HepG2 (cell line): ENCODE measurements at places on chromosomes 5 and 9. TPM values are rescaled to one million over a fixed set of nuclear protein-coding genes. Genes with fewer than 3 reads are reported as not detected.

The FAM78A gene
- total RNA-seq: 0.14 and 0.18 TPM in 2 replicates

The CDX1 gene
- not detected in 2 replicates for total RNA-seq

The OMD gene
- total RNA-seq: not detected in 2 replicates

The ADAMTS19 gene
- not detected in 2 replicates for total RNA-seq

The FREM1 gene
- 33.6 and 64.3 TPM in 2 replicates for total RNA-seq

The SLC46A2 gene
- total RNA-seq: not detected in 2 replicates

The TAF11L5 gene
- total RNA-seq: not detected in 2 replicates

The PTGDS gene
- 0.33 TPM in 1 of 2 replicates, not detected in the other for total RNA-seq

The PCDHA9 gene
- total RNA-seq: 0.03 TPM in 1 of 2 replicates, not detected in the other

The NME5 gene
- total RNA-seq: 0.18 and 0.39 TPM in 2 replicates

The TMEM252 gene
- not detected in 2 replicates for total RNA-seq

The CATSPER3 gene
- total RNA-seq: 0.14 and 0.33 TPM in 2 replicates

- 0 out of 3 replicates have a peak, but pooled peaks cover 5% of the 10 kb centered on the region for H3K36me3 ChIP-seq
- no peak overlapping the region for H3K4me3 ChIP-seq
- no peaks in the 10 kb centered on the region for H3K27me3 ChIP-seq
- DNase-seq: no peak
- H3K27ac ChIP-seq: no peak overlapping the region
Measured at GRCh38 chr5:176458904-176459561, 10.8 kb downstream of the FAF2 start.

DNA sequence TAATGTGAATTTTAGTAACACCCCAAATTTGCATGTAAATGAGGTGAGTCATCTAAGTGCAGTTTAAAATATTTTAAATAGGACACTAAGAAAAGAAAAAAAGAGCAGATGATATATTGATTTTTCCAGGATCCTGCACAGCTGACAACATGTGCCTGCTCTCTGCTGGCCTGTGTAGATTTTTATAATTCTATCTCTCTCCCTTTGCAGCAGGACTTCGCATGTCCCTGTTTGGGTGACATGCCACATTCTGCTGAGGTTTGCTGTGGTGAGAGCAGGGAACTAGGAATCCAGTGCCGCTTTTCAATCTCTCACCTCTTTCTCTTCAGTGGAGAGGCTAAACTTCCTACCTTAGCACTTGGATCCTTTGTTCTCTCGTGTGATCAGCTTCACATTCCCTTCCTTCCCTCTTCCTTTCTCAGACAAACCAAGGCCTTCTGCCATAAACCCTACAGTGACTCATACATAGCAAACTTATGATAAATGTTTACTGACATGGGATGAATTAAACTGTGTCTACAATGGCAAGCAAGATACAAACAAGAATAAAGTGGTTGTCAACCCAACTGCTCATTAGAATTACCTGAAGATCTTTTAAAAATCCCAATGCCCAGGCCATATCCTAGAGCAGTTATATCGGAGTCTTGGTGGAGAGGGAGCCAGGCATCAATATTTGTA is 198.8 kb upstream of the EFNA5 start:
- H3K36me3 ChIP-seq: no peaks in the 10 kb centered on the region
- no peaks in the 10 kb centered on the region for H3K4me1 ChIP-seq
- DNase-seq: no peak
- no peak overlapping the region for H3K27ac ChIP-seq

GRCh38 chr5:74476046-74476818 is 164.3 kb downstream of the ENC1 start:
- no peak overlapping the region for H3K27ac ChIP-seq
- H3K27me3 ChIP-seq: no peaks in the 10 kb centered on the region
- no peak for DNase-seq
- no peak overlapping the region for H3K4me3 ChIP-seq
- peaks cover 3% of the 10 kb centered on the region for H3K4me1 ChIP-seq

DNA sequence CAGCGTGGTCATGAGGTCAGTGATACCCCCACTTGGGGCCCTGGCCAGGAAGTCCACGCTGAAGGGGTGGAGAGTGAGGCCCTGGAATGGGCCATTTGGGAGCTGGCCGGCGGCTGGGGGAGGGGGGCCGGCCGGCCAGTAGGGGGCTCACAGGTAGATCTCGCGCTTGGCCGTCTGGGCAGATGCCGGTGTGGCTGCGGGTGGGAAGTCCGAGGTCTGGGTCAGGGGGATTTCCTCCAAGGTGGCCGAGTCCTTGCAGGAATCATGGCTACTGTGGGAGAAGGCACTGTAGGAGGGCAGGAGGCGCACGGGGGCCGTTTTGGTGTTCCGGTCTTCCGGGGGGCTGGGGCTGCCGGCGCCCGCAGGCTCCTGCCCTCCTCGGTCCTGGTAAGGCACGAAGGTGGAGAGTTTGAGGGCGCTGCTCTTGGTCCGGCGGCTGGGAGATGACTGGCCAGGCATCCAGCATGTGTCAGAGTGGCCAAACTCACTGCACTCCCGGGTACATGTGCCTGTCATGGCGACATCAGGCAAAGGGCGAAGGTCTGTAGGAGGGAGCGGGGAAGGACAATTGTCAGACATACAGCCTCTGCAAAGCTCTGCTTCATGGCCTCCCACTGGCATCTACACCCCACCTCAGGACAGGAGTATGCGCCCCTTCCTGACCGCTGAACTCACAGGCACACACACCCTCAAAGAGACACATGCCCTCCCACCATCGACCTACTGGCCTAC is 24.1 kb downstream of the PCDH1 start:
- no peak for DNase-seq
- no peaks in the 10 kb centered on the region for H3K36me3 ChIP-seq
- H3K27me3 ChIP-seq: peaks cover 5% of the 10 kb centered on the region

DNA sequence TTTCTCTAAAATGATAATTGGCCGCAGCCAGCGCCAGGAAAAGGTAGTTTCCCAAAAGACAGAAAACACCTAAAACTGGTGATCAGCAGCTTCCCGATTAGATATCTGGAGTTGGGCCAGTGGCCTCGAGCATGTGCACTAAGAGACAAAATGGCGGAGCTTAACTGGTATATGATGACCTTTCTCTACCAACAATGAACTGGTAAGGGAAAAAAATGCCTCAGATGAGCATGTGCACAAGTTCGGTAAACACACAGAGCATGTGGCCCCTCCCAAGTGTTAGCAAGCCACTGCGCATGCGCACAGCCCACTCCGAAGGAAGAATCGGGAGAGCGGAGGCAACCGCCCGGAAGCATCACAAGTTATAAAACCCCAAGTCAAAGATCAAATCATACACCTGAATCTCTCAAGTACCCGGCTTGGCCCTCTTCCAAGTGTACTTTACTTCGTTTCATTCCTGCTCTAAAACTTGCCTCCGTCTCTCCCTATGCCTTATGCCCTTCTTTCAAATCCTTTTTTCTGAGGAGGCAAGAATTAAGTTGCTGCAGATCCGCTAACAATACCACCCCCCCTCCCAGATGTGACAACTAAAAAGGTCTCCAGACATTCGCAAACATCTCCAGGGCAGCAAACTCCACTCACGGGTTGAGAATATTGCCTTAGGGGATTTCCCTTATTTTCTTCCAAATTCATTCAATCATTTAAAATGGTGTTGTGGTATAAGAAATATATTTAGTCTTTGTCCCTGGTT is 15.0 kb upstream of the PTBP3 start:
- DNase-seq: peak; percentile 49
- no peak overlapping the region; the same call in 1 of the 2 replicates for H3K4me3 ChIP-seq
- H3K27ac ChIP-seq: peak overlapping the region; percentile 37
- H3K4me1 ChIP-seq: peaks cover 56% of the 10 kb centered on the region

GRCh38 chr5:140718266-140718592 is 18.0 kb downstream of the ZMAT2 start:
- peaks cover 16% of the 10 kb centered on the region for H3K4me1 ChIP-seq
- DNase-seq: no peak
- H3K27me3 ChIP-seq: no peaks in the 10 kb centered on the region

DNA sequence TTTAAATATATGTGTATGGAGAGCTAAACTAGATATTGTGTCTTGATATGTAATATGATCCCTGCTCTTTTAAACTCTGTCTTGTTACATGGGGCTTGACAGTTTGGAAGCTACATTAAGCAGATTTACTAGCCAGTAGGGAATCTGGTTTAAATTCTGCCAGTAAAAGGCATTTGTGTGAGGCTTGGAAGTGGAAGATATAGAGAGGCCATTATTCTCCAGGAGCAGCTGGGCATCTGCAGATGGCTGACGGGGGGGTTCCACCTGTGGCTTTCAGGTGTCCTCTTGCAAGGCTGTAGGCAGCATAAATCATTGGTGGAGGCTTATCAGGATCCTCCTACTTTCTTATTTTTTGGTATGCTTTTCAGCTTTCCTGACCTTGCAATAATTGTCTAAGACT is 179.1 kb upstream of the FBXL7 start:
- H3K36me3 ChIP-seq: no peaks in the 10 kb centered on the region
- no peak overlapping the region for H3K4me3 ChIP-seq
- H3K4me1 ChIP-seq: no peaks in the 10 kb centered on the region
- H3K27ac ChIP-seq: no peak overlapping the region
- no peak for DNase-seq

DNA sequence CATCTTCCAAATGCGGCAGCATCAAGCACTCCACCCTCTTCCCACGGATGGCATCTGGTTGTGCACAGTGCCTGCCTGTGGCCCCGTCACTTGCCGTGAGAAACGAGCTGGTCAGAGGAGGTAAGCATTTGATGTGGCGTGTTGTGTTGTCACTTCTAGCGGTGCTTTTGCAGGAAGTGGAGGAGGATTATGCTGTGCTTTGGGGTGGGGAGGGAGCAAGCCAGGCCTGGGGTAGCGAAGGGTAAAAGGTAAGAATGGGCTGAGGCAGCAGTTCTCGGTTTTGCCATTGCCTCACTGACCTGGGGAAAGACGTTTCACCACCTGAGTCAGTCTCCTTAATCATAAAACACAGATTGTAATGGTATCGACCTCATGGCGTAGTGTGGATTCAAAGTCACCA is 2.3 kb upstream of the POMT1 start:
- DNase-seq: no peak
- no peaks in the 10 kb centered on the region; the same call in 2 of the 3 replicates for H3K27me3 ChIP-seq
- H3K27ac ChIP-seq: no peak overlapping the region
- H3K36me3 ChIP-seq: peaks cover 29% of the 10 kb centered on the region

- H3K27me3 ChIP-seq: peaks cover 16% of the 10 kb centered on the region
- no peak overlapping the region for H3K4me3 ChIP-seq
- no peak overlapping the region for H3K27ac ChIP-seq
- DNase-seq: peak; percentile 5
- H3K4me1 ChIP-seq: peaks cover 9% of the 10 kb centered on the region; the same call in 1 of the 2 replicates
- no peaks in the 10 kb centered on the region for H3K36me3 ChIP-seq
Measured at GRCh38 chr9:70601000-70601951, 186.8 kb upstream of the KLF9 start.

- H3K4me1 ChIP-seq: peaks cover 13% of the 10 kb centered on the region
- H3K4me3 ChIP-seq: no peak overlapping the region
- peak; percentile 26 for DNase-seq
- no peaks in the 10 kb centered on the region for H3K36me3 ChIP-seq
- no peak overlapping the region for H3K27ac ChIP-seq
Measured at GRCh38 chr5:54628050-54628449, 110.5 kb downstream of the SNX18 start.

- DNase-seq: no peak
- H3K4me1 ChIP-seq: peaks cover 6% of the 10 kb centered on the region; the same call in 1 of the 2 replicates
- H3K27me3 ChIP-seq: no peaks in the 10 kb centered on the region
- no peak overlapping the region for H3K27ac ChIP-seq
- no peak overlapping the region for H3K4me3 ChIP-seq
Measured at GRCh38 chr5:139068494-139069151, 129.5 kb downstream of the SIL1 start.

- no peaks in the 10 kb centered on the region for H3K4me1 ChIP-seq
- H3K36me3 ChIP-seq: peaks cover 13% of the 10 kb centered on the region; the same call in 2 of the 3 replicates
- H3K4me3 ChIP-seq: no peak overlapping the region
- peak; percentile 5 for DNase-seq
- H3K27ac ChIP-seq: no peak overlapping the region
- H3K27me3 ChIP-seq: no peaks in the 10 kb centered on the region
Measured at GRCh38 chr5:73030995-73031394, 75.2 kb downstream of the FCHO2 start.

DNA sequence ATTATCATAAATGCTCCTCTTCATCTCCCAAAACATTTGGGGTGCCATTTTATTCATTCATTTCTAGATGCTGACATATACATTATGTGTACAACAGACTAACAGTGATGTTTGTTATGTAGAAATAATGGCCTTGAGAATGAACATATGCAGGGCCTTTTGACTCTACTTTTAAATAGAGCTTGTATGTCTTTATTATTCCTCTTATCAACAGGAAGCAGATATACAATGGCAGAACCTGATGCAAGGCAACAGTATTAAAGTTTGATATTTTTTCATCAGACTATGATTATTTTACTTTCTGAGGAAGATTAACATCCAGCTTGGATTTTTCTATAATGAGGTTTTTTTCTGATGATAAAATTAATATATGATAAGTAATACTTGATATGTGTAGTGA is 44.1 kb downstream of the SNX18 start:
- H3K4me1 ChIP-seq: no peaks in the 10 kb centered on the region
- no peak overlapping the region for H3K4me3 ChIP-seq
- no peak overlapping the region for H3K27ac ChIP-seq
- H3K36me3 ChIP-seq: no peaks in the 10 kb centered on the region

- no peak for DNase-seq
- H3K27ac ChIP-seq: no peak overlapping the region
- H3K27me3 ChIP-seq: no peaks in the 10 kb centered on the region
- no peaks in the 10 kb centered on the region for H3K4me1 ChIP-seq
- no peak overlapping the region for H3K4me3 ChIP-seq
Measured at GRCh38 chr5:161342886-161343285, 203.6 kb downstream of the GABRB2 start.

DNA sequence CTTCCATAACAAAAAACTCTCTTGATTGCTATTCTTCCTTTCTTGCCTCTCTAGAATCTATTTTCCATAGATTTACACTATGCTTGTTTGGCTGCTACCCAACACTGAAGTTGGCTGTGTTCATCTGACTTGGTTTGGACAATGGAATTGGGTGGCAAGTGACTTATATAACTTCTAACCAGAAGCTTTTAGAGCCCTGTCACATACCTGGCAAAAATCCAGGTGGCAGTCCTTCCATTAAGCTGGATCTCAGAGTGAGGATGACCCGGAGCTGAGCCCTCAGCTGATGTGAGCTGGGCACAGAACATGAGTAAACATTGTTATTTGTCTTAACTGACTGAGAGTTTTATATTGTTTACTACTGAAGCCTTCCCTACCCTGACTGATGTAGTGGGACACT is 225.7 kb downstream of the TLR4 start:
- no peaks in the 10 kb centered on the region for H3K27me3 ChIP-seq
- H3K27ac ChIP-seq: no peak overlapping the region
- H3K4me1 ChIP-seq: no peaks in the 10 kb centered on the region
- H3K4me3 ChIP-seq: no peak overlapping the region
- H3K36me3 ChIP-seq: no peaks in the 10 kb centered on the region

- H3K4me3 ChIP-seq: no peak overlapping the region
- H3K36me3 ChIP-seq: no peaks in the 10 kb centered on the region
- no peak for DNase-seq
- H3K4me1 ChIP-seq: peaks cover 24% of the 10 kb centered on the region
Measured at GRCh38 chr9:94818178-94818541, 91.7 kb downstream of the AOPEP start.

GRCh38 chr5:139985290-139985689 is 57.8 kb downstream of the NRG2 start:
- no peak overlapping the region for H3K4me3 ChIP-seq
- H3K36me3 ChIP-seq: no peaks in the 10 kb centered on the region
- H3K27ac ChIP-seq: no peak overlapping the region
- peaks cover 2% of the 10 kb centered on the region; the same call in 1 of the 2 replicates for H3K27me3 ChIP-seq

GRCh38 chr5:59479086-59479485 is 414.4 kb downstream of the PDE4D start:
- H3K27ac ChIP-seq: no peak overlapping the region
- no peaks in the 10 kb centered on the region for H3K4me1 ChIP-seq
- no peaks in the 10 kb centered on the region for H3K27me3 ChIP-seq
- no peaks in the 10 kb centered on the region for H3K36me3 ChIP-seq

GRCh38 chr9:38025166-38025565 is 43.9 kb downstream of the SHB start:
- H3K4me1 ChIP-seq: peaks cover 100% of the 10 kb centered on the region
- peaks cover 16% of the 10 kb centered on the region for H3K36me3 ChIP-seq
- DNase-seq: no peak
- H3K27ac ChIP-seq: peak overlapping the region; percentile 70
- H3K4me3 ChIP-seq: no peak overlapping the region
- H3K27me3 ChIP-seq: no peaks in the 10 kb centered on the region
